Stimulated activated naive CD4-positive, alpha-beta T cell treated with Interleukin-2 at 50 U/mL for 16 hours (primary cell): ENCODE measurements at places on chromosomes 1 and 21.

DNA sequence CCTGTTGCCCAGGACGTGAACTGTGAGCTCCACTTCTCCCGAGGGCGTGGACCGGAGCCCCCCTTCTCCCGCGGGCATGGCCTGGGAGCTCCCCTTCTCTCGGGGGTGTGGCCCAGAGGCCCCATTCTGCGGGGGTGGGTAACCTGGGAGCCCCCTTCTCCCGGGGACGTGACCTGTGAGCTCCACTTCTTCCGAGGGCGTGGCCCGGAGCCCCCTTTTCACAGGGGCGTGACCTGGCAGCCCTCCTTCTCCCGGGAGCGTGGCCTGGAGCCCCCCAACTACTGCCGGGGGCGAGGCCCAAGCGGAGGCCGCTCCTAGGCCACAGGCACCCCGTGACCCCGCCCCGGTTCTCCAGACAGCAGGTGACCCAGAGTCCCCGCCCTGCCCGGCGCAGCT is 320 bp downstream of the C1orf174 start:
- DNase-seq = no peak

- no peak for DNase-seq
Measured at GRCh38 chr1:87278825-87279535, 49.7 kb upstream of the LMO4 start.

DNA sequence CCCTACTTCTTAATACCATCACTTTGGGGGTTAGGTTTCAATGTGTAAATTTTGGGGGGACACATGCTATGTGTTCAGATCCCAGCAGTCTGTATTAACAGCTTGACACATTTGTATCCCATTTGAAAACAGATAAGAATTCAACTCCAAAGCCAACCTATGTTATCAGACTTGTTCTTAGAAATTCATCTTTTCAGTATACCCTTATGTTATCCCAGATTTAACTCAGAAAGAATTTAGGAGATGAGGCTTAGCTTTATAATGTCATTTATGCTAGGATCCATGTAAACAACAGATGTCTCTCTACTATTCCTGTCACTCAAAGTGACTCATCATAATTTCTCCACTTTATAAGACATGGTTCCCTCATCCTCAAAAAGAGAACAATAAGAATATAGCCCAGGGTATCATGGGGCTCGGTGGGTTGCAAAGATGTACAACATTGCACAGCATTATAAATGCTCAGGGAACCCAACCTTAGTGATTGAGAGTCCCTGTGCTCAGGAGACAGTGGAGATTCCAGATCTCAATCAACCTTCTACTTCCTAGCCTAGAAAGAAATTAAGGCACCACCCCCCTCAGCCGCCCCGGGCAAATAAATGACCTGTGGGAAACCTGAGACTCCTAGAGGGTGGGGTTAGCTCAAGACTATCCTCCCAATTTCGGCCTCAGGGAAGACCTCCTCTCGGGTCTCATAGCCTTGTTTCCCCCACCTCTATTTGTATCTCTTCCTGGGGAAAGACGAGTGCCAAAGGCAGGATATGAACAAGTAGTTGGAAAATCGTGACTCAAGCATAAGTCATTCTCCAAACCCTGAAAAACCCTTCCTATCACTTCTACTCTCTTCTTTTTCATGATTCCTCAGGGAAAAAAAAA is 265.1 kb upstream of the CAMK1G start:
- DNase-seq = no peak

DNA sequence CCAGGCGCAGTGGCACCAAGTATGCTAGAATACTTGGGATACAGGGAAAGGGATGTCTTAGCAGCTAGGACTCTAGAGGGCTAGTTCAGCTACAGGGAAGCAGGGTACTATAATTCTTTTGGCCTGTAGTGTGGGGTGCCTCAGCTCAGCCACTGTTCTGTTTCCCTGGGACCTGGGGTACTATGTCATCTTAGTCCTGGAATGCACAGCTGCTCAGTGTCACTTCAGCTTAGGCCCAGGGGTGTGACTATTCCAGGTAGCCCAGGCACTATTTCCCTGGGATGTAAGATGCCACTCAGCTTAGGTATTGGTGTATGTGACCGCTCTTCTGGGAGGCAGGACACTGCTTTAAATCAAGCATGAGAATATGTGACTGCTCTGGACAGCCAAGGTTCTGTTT is 34.1 kb downstream of the RGSL1 start:
- no peak for DNase-seq

GRCh38 chr21:45309069-45309986 is 21.6 kb upstream of the POFUT2 start:
- peak; percentile 19 for DNase-seq

DNA sequence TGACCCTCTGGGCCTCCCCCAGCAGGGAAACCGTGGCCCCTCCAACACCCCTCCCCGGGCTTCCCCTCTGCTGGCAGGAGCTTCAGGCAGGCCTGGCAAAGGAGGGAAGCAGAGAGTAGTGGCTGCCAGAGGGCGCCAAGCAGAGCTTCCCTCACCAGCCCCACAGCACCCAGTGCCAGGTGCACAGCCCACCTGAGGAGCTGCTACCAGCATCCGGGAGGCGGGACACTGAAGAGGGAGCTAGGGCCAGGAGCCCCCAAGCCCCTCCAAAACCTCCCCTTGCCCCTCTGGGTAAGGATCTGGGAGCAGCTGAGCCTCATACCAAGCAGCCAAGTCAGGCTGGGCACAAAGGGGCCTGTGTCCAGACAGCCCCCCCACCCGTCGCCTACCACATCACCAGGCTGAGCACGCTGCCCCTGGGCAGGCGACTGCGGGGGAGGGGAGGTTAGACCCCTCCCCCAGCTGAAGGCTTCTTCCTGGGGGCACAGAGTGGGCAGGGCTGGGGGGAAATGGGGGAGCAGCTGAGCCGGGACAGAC is 19.6 kb downstream of the CCDC24 start:
- DNase-seq = no peak

DNA sequence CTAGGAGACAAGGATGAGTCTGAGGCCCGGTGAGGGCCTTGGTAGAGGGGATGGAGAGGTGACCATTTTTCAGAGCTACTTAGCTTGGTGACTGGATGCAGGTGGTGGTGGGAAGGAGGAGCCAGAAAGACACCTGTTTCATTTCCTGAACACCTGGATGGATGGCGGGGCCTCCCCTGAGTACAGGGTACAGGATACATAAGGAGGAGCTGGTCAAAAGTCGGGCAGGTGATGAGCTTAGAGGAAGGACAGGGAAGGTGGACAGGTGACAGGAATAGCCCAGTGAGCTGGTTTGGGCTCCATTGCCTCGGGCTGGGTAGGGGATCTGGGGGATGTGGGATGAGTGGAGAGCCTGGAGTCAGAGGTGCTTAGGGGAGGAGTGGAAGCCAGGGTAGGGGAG is 6.3 kb downstream of the FAAH start:
- no peak for DNase-seq

DNA sequence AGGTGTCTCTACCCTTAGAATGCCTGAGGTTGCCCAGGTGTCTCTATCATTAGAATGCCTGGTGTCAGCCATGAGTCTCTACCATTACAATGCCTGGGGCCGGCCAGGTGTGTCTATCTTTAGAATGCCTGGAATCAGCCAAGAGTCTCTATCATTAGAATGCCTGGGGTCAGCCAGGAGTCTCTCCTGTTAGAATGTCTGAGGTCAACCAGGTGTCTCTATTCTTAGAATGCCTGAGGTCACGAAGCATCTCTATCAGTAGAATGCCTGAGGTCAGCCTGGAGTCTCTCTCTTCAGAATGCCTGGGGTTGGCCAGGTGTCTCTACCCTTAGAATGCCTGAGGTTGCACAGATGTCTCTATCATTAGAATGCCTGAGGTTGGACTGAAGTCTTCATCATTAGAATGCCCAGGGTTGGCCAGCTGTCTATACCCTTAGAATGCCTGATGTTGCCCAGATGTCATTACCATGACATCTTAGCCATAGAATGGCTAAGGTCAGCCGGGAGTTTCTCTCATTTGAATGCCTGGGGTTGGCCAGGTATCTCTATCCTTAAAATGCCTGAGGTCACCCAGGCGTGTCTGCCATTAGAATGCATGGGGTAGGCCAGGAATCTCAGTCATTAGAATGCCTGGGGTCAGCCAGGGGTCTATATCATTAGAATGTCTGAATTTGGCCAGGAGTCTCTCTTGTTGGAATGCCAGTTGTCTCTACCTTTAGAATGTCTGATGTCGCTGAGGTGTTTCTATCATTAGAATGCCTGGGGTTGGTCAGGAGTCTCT is 44.0 kb downstream of the RNF187 start:
- no peak for DNase-seq

- DNase-seq = no peak
Measured at GRCh38 chr1:245213066-245213831, 58.5 kb downstream of the KIF26B start.

GRCh38 chr21:45405271-45405818 is 380 bp downstream of the COL18A1 start:
- DNase-seq = no peak

GRCh38 chr1:174448974-174449373 is 1.2 kb downstream of the GPR52 start:
- no peak for DNase-seq

DNA sequence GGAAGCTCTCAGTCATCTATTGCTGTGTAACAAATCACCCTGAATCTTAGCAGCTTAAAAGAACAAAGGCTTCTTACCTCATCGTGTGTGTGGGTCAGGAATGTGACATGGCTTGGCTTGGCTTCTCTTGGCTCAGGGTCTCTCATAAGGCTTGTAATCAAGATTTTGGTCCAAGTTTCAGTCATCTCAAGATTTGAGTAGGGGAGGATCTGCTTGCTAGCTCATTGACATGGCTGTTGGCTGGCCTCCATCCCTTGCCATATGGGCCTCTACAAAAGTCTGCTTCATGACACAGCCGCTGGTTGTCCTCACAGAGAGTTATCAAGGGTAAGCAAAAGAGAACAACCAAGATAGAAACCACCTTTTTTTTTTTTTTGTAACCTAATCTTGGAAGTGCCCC is 207.7 kb downstream of the PTPRC start:
- no peak for DNase-seq

GRCh38 chr21:45550522-45551210 is 8.4 kb upstream of the SLC19A1 start:
- DNase-seq = peak; percentile 40

- DNase-seq = no peak
Measured at GRCh38 chr1:234961456-234962339, 166.9 kb downstream of the TOMM20 start.

DNA sequence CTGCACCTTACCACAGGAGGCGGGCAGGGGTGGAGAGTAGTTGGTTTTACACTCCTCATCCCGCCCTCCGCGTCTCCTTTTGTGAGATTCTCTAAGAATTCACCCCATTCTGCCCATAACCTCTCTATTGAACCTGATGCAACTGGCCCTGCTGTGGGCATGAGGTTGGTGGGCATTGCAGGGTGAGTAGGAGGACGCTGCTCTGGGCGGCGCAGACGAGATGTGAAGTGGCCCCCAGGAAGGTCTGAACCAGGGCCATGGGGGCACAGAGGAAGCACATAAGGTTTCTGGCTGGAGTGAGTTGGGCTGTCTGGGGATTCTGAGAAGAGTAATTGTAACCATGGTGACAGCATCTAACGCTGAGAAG is 8.8 kb downstream of the PADI1 start:
- DNase-seq = no peak

GRCh38 chr1:167628741-167629515 is 1.1 kb upstream of the RCSD1 start:
- no peak for DNase-seq

GRCh38 chr1:151326619-151327222 is 495 bp downstream of the PI4KB start:
- peak; percentile 57 for DNase-seq

DNA sequence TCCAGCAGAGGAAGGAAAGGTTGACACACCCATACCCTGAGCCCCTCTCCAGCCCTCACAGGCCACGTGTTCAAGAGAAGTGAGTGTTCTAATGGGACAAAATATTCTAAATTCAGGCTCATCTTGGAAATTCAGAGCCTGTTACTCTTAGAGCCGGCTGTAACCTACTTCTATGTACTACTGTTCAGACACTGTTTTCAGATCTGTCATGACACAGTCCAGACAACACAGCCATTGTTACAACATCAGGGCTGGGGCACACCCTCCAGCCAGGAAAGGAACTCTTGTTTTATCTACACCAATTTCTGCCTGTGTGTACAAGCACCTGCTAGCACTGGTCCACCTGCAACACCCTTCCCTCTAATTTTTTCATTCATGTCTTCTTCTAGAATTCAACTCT is 145.4 kb upstream of the C8B start:
- no peak for DNase-seq

DNA sequence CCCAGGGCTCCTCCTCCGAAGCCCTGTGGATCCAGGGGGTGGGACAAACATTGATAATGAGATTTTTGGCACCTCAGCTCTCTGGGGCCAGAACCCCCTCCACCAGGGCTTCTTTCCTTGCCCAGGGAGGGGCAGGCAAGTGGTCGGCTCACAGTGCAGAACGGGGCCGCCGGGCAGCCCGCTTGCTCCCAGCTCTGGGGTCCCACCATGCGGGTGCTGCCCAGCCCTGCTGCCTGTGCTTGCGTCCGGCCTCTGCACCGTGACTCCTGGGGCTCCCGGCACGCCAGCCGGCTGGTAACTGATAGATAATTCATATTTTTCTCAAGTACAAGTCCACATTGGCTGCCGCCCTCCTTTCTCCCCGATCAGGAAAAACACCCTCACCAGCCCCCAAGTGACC is 42.0 kb upstream of the CCDC27 start:
- no peak for DNase-seq

DNA sequence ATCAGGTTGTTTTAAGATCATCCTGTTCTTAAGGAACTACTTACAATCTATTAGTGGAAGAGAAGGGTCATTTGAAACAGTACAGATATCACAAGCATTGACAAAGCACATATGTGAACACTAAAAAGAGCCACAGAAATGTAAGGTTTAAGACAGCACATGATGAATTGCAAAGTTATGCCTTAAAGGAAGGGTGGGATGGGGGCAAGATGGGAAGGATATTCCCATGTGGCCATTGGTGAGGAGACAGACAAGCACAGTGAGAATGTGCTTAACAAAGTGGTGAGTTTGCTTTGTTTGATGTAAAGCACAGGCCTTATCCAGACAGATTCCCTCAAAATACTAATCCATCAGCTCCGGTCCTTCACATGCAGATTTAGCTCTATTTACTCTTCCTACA is 151.6 kb upstream of the IVNS1ABP start:
- no peak for DNase-seq

GRCh38 chr21:26877018-26877417 is 31.8 kb upstream of the ADAMTS1 start:
- DNase-seq = no peak

DNA sequence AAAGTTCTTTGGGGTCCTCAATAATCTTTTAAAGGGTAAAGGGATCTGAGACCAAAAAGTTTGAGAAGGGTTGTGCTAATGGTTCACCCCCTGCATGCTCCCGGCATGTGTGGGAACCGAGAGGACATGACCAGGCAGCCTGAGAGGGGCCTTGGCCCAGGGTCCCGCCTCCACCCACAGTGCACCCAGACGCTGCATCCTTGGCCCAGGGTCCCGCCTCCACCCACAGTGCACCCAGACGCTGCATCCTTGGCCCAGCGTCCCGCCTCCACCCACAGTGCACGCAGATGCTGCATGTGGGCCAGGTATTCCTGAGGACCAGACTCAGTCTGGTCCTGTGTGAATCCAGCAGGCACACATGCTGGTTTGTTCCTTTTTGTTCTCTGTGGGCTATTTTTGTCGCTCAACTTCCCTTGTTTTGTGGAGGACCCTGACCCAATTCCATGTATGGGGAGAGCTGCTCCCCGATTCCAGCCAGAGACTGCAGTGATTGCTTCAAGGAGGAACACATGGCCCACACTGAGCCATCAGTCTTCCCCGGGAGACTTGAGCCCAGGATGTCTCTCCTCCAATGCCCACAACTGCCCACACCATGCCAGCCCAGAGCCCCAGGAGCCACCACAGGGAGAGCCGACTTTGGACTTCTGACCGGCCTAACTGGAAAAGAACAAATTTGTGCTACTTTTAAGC is 3.5 kb downstream of the NPHP4 start:
- no peak for DNase-seq
